Left ventricle myocardium inferior (tissue), 1 donor: ENCODE measurements at places on chromosomes 13 and 19. TPM values are rescaled to one million over a fixed set of nuclear protein-coding genes. Genes with fewer than 3 reads are reported as not detected.

DNA sequence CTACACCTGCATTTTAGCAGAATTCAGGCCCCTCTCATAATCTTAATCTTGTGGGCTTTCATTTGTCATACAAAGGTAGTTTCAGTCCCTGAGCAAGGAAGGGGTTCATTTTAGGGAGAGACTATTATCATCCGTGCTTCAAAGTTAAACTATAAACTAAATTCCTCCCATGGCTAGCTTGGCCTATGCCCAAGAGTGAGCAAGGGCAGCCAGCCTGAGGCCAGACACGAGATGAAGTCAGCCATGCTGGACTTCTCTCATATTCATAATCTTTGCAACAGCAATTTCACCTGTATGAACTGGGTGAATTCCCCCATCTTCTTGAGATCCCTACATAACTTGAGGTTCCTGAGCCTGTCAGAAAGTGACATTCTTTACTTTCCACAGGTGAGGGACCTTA, 13.0 kb downstream of the ERICH4 start:
- H3K4me1 ChIP-seq: peaks cover 30% of the 10 kb centered on the region
- no peak for DNase-seq

GRCh38 chr13:30465593-30466357, at the start of gene HMGB1:
Gene HMGB1, minus strand, starts transcription at chr13:30465936. Its CDS starts 2,256 bp downstream, at chr13:30463680.
- H3K36me3 ChIP-seq: peaks cover 18% of the 10 kb centered on the region
- H3K4me1 ChIP-seq: peaks cover 40% of the 10 kb centered on the region
- peak; percentile 98 for DNase-seq
- peak within 1 kb of the TSS; percentile 100 for H3K27ac ChIP-seq
- peak within 1 kb of the TSS; percentile 94 for H3K4me3 ChIP-seq

DNA sequence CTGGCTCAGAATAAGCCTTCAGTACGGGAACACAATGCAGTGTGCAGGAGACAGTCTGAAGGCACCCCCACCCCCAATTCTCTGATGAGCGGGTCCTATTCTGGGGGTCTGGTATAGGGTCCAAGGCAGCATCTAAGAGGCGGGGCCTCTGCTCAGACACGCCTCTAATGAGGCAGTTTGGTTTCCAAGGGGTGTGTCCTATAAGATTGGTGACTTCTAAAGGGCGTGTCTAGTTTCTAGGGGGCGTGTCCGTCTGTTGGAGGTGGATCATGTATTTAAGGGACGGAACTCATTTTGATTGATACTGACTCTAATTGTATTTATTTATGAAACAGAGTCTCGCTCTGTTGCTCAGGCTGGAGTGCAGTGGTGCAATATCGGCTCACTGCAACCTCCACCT, 8.7 kb downstream of the FIZ1 start:
- H3K4me1 ChIP-seq: peaks cover 24% of the 10 kb centered on the region
- no peaks in the 10 kb centered on the region for H3K27me3 ChIP-seq
- DNase-seq: no peak
- H3K27ac ChIP-seq: no peak overlapping the region
- no peak overlapping the region for H3K4me3 ChIP-seq

- H3K4me3 ChIP-seq: no peak overlapping the region
- no peaks in the 10 kb centered on the region for H3K36me3 ChIP-seq
- no peak overlapping the region for H3K27ac ChIP-seq
These were observed 24.3 kb downstream of the KCTD12 start for GRCh38 chr13:76861859-76862258.

Gene TEX101
- not detected for total RNA-seq

Gene MUC16
- not detected for total RNA-seq

DNA sequence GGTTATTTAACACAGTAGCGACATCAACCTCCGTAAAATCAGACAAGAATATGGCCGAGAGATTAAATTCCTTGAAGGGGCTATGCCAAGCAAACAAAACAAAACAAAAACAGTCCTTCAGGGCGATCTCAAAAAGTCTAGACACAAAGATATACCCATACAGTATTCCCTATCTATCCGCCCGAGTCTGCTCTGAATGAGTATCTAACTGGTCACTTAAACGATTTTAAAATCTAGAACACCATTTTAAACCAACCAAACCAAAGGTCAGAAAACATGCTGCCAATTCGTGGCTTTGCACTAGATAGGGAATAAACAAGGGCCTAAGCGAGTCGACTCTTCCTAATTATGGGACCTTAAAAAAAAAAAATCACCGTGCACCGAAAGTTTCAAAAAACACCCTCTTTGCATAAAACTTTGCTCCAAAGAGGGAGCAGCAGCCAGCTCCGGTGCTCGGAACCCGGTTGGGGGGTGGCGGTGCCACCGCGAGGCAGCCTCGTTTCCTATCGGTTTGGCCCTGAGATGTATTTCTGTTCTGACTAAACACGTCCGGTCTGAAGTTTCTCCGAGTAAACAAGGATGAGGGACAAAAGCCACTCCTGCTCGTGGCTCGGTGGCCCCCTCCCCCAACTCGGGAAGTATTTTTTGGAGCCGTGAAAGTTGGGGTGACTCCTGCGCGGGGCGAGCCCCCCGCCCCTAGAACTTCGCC, 1.8 kb downstream of the HMGB1 start:
- peak overlapping the region; percentile 94 for H3K4me3 ChIP-seq
- H3K36me3 ChIP-seq: peaks cover 28% of the 10 kb centered on the region
- peak overlapping the region; percentile 100 for H3K27ac ChIP-seq
- DNase-seq: peak; percentile 56
- peaks cover 40% of the 10 kb centered on the region for H3K4me1 ChIP-seq
